ENCODE measurements at places on chromosomes 3 and 15. TPM values are rescaled to one million over a fixed set of nuclear protein-coding genes. Genes with fewer than 3 reads are reported as not detected.

DNA sequence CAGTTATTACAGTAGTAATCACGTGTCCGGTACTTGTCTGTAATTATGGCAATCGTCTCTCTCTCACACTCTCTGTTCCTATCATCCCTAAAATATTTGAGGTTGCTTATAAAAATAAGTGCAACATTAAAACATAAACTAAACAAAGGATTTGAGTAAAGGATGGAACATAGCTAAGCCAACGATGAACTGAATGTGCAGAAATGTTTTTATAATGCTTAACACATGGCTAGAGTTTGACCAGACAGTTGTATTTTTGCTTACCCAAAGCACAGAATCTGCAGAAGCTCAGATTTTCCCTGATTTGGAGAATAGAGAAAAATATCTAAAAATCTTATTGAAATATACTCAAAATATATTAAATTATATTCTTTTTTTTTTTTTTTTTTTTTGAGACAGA, 1030.9 kb downstream of the NAALADL2 start:
- H3K4me3 ChIP-seq, result no peak overlapping the region
- no peak overlapping the region for H3K27ac ChIP-seq
- DNase-seq, result no peak
- no peaks in the 10 kb centered on the region for H3K27me3 ChIP-seq

- H3K27me3 ChIP-seq, result no peaks in the 10 kb centered on the region
- H3K27ac ChIP-seq, result no peak overlapping the region
- H3K4me3 ChIP-seq, result no peak overlapping the region
- no peaks in the 10 kb centered on the region for H3K36me3 ChIP-seq
Measured at GRCh38 chr3:59759298-59760031, 709.6 kb upstream of the CFAP20DC start.

GRCh38 chr3:152497457-152497856, 228.7 kb downstream of the MBNL1 start:
- no peak for DNase-seq
- H3K4me1 ChIP-seq, result no peaks in the 10 kb centered on the region
- no peaks in the 10 kb centered on the region for H3K36me3 ChIP-seq
- no peak overlapping the region for H3K4me3 ChIP-seq

- H3K36me3 ChIP-seq, result no peaks in the 10 kb centered on the region
- no peaks in the 10 kb centered on the region for H3K27me3 ChIP-seq
- no peaks in the 10 kb centered on the region for H3K4me1 ChIP-seq
- H3K27ac ChIP-seq, result no peak overlapping the region
Measured at GRCh38 chr15:58537033-58537432, 105.2 kb downstream of the LIPC start.

- no peaks in the 10 kb centered on the region for H3K36me3 ChIP-seq
- no peak overlapping the region for H3K4me3 ChIP-seq
- H3K27ac ChIP-seq, result no peak overlapping the region
- H3K4me1 ChIP-seq, result no peaks in the 10 kb centered on the region
- no peak for DNase-seq
Measured at GRCh38 chr15:34240537-34240936, 15.7 kb downstream of the EMC4 start.

GRCh38 chr15:79539401-79539800, 107.3 kb downstream of the MINAR1 start:
- H3K36me3 ChIP-seq, result no peaks in the 10 kb centered on the region
- H3K4me3 ChIP-seq, result no peak overlapping the region
- DNase-seq, result no peak
- H3K27ac ChIP-seq, result no peak overlapping the region
- no peaks in the 10 kb centered on the region for H3K4me1 ChIP-seq

DNA sequence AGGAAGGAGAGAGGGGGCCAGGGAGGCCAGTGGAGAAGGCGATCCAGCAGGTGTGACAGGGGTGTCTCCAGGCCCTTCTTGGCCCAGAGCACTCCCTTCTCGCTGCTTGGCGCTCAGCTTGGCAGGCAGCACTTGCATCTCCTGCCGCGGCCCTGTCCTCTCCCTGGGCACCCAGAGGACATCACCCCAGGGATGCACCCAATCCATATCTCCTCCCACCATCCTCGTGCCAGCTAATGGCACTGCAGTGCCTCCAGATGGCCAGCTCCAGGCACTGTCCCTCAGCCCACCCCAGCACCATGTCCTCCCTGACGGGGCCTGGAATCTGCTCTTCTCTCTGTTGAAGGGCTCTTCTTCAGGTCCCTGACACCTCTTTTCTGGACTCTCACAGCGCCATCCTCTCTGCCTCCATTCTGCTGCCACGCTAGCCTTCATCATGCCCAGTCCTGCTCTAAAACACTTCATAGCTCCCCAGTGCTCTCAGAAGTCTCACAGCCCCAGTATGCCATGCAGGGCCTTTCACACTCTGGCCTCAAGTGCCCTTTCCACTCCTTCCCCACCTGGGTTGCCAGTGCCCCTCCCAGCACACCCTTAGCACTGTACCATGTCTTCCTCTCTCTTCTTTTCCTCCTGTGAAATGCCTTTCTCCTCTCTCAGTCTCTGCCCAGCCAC, 106.8 kb upstream of the SLC6A11 start:
- no peak for DNase-seq
- peaks cover 79% of the 10 kb centered on the region for H3K27me3 ChIP-seq
- no peaks in the 10 kb centered on the region for H3K4me1 ChIP-seq
- H3K4me3 ChIP-seq, result no peak overlapping the region
- H3K27ac ChIP-seq, result no peak overlapping the region

- DNase-seq, result no peak
- no peak overlapping the region for H3K4me3 ChIP-seq
- no peaks in the 10 kb centered on the region for H3K4me1 ChIP-seq
- H3K36me3 ChIP-seq, result no peaks in the 10 kb centered on the region
Measured at GRCh38 chr3:162034368-162034767, 537.8 kb downstream of the OTOL1 start.

- no peaks in the 10 kb centered on the region for H3K36me3 ChIP-seq
- no peak overlapping the region for H3K27ac ChIP-seq
- H3K4me3 ChIP-seq, result no peak overlapping the region
- H3K4me1 ChIP-seq, result no peaks in the 10 kb centered on the region
- no peaks in the 10 kb centered on the region for H3K27me3 ChIP-seq
Measured at GRCh38 chr3:62607287-62608029, 234.1 kb upstream of the FEZF2 start.

DNA sequence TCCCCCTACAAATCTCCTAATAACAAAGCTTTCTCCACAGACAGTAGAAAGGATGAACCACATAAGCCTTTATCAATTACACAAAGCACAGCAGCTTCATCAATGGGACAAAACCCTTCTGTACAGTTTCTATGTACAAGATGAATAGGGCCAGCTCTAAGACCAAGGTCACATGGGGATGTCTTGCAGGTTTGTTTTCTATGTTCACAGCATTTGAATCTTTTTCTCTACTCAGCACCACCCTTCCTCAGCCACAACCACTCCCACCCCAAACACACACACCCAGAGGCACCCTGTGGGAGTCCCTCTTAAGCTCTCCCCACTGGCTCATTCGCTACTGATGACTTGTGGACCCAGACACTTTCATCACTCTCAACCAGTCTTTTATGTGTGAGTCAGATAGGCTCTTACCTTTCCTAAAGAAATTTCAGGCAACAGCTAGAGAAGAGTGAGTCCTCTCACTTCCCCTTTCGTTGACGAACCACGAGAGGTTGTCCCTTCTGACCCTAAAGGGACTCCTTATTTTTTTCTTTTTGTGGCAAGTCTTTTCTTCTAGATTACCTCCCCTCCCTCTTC, 57.9 kb downstream of the ARHGAP31 start:
- H3K36me3 ChIP-seq, result no peaks in the 10 kb centered on the region
- H3K27ac ChIP-seq, result no peak overlapping the region
- H3K4me3 ChIP-seq, result no peak overlapping the region
- DNase-seq, result no peak
- peaks cover 30% of the 10 kb centered on the region for H3K4me1 ChIP-seq
- no peaks in the 10 kb centered on the region for H3K27me3 ChIP-seq

DNA sequence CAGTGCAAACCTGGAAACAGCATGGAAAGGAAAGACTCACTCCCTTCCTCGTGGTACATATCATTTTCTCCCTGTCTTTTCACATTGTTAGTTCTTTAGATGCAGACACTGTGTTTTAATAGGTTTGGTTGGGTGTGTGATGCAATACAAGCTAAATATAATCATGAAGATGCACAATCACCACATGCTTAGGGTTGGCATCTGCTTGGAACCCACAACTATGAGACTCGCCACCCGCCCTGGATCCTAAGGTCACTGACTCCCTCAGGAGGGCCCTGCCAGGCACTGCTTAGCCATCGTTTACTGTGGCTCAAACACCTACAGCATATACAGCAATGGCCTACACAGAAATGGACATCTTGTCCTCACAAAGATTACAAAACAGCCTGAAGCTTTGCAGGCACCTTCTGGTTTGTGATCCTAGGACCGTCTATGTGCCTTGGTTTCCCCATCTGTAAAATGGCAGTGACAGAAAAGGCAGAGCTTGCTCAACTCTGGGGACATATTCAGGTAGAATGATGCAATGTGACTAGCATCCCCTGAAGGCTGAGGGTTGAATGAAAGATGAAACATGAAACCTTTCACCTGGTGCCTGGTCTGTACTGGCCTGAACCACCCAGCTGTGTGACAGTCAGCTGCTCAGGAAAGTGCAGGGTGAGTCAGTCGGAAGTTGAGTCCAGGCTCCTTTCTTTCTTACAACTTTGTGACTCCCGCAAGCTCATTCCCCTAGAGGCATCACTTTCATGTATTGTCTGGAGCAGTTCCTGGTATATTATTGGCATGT, 123.6 kb upstream of the PFN2 start:
- no peak overlapping the region for H3K27ac ChIP-seq
- H3K4me3 ChIP-seq, result no peak overlapping the region
- DNase-seq, result no peak

- H3K4me3 ChIP-seq, result peak overlapping the region; percentile 81
- DNase-seq, result peak; percentile 48
- H3K4me1 ChIP-seq, result peaks cover 13% of the 10 kb centered on the region
Measured at GRCh38 chr3:112302150-112302830, 8.3 kb upstream of the SLC9C1 start.

- H3K4me3 ChIP-seq, result no peak overlapping the region
- no peak overlapping the region for H3K27ac ChIP-seq
- H3K27me3 ChIP-seq, result no peaks in the 10 kb centered on the region
Measured at GRCh38 chr3:41600616-41601015, 361.3 kb downstream of the ULK4 start.

DNA sequence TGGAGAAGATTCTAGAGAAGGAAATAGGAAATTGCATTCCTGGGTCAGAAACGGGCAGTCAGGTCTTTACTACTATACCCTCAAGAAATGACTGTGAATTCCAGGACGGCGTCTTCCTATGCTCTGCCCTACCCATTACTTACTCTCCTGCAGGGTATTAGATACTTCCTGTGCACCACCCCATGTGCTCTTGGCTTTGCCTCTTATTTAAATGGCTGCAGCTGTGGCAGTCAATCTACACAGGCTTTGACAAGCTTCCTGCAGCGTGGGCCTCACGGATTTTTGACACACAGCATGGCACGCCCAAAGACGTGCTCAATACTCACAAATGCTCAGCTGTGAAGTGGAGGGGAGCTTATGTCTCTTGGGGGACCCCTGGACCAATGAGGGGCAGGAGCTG, 206.1 kb downstream of the SV2B start:
- no peaks in the 10 kb centered on the region for H3K36me3 ChIP-seq
- peaks cover 3% of the 10 kb centered on the region for H3K27me3 ChIP-seq
- H3K4me1 ChIP-seq, result peaks cover 7% of the 10 kb centered on the region
- H3K27ac ChIP-seq, result no peak overlapping the region

DNA sequence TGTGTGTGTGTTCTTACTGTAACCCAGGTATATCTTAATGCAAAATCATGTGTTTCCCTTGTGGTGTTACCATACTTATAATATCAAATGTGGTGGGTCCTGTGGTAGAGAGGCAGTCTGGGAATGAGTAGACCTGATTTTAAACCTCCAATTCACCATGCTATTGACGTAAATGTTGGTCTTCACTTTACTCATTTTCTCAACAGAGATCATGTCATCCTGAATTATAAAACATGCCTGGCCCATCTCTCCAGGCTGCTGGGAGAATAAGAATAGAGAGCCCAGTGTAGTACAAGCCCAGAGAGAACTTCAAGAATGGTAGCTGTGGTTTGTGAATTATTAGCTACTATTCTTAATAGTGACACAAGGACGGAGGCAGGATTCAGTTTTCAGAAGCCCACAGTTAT, 88.1 kb downstream of the MBNL1 start:
- H3K36me3 ChIP-seq, result no peaks in the 10 kb centered on the region
- no peak for DNase-seq
- no peaks in the 10 kb centered on the region for H3K27me3 ChIP-seq
- H3K4me3 ChIP-seq, result no peak overlapping the region

DNA sequence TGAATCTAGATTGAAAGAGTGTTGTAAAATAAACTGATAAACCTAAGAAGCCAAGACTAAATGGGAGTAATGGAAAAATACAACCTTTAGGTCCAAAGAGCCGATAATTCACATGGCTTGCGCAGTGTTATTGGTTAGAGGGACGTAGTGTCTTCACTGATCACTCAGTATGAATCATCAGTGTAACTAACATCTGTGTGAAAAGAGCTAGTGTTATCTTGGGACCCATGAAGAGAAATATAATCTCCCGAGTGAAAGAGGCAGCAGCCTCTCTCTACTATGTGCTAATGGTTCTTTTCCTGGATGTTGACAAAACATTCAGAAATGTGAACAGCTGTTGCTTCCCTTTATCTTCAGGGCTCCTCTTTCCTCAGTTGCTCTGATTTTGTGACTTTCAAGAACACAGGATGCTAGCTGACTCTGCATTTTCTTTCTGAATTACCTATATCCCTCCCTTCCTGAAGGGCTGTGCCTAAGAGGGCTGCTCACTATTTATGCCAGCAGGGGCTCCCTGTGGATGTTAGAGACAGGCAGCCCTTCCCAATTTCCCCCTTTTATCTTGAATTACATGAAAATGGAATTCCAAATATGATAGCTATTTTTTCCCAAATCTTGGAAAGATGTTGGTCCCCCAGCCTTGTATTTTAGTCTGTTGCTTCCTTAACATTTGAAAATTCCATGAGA, 128.8 kb downstream of the GRM7 start:
- H3K4me1 ChIP-seq, result peaks cover 7% of the 10 kb centered on the region
- H3K27me3 ChIP-seq, result no peaks in the 10 kb centered on the region
- H3K36me3 ChIP-seq, result no peaks in the 10 kb centered on the region
- no peak for DNase-seq
- no peak overlapping the region for H3K4me3 ChIP-seq
- no peak overlapping the region for H3K27ac ChIP-seq

GRCh38 chr15:64807751-64808222, 17.7 kb downstream of the PIF1 start:
- H3K36me3 ChIP-seq, result no peaks in the 10 kb centered on the region
- peak; percentile 96 for DNase-seq
- no peaks in the 10 kb centered on the region for H3K27me3 ChIP-seq
- no peak overlapping the region for H3K4me3 ChIP-seq
- H3K27ac ChIP-seq, result peak overlapping the region; percentile 41

Gene AGTR1
- not detected for total RNA-seq

Gene FOXL2NB
- total RNA-seq, result 0.54 TPM

Gene ISLR2
- 1.2 TPM for total RNA-seq

Gene ZNF660
- 19.9 TPM for total RNA-seq

Gene CNOT10
- 54.1 TPM for total RNA-seq

Gene SPINK8
- not detected for total RNA-seq

Gene C3orf20
- not detected for total RNA-seq

Gene ANKRD63
- total RNA-seq, result not detected

Gene MST1R
- 6.8 TPM for total RNA-seq

Gene VEPH1
- 17.1 TPM for total RNA-seq

Gene EPB42
- total RNA-seq, result not detected

Gene CADPS
- 11.7 TPM for total RNA-seq

Gene TXNRD3
- 9.9 TPM for total RNA-seq

Gene FOXB1
- total RNA-seq, result 1.7 TPM

Measured in endodermal cell (in vitro differentiated cells).